NCI-H1092 treated with DMSO at 0.1 percent for 48 hours (cell line): ENCODE measurements at places on chromosomes 4 and X.

GRCh38 chr4:106358899-106359298 lies 9.7 kb downstream of the GIMD1 start:
- no peak for DNase-seq

DNA sequence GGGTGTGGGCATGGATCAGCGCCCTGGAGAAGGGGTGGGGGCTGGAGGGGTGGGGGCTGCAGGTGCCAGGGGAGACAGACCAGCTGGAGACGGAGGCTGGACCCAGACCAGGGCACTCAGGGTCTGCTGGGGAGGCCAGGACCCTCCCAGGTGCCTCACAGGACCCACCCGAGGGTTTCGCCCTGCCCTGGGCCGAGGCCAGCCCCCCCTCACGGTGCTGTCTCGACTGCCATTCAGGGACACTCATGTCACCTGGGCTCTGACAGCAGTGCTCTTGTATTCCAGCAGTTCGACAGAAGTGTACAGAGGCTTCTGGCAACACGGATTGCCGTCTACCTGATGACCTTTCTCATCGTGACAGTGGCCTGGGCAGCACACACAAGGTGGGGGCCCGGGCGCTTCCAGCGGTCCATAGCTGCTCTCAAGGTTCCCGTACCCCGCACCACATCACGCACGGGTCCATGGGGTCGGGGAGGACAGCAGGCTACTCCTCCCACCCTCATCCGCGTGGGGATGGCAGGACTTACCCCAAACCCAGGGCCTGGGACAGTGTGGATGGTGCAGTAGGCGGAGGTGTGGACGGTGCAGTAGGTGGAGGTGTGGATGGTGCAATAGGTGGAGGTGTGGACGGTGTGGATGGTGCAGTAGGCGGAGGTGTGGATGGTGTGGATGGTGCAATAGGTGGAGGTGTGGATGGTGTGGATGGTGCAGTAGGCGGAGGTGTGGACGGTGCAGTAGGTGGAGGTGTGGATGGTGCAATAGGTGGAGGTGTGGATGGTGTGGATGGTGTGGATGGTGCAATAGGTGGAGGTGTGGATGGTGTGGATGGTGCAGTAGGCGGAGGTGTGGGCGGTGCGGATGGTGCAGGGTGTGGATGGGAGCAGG lies 18.1 kb downstream of the TMEM175 start:
- no peak for DNase-seq

- no peak for DNase-seq
These were observed 123.0 kb upstream of the AP1S2 start for GRCh38 chrX:15977644-15978043.

GRCh38 chr4:148200960-148201359 lies 241.3 kb downstream of the NR3C2 start:
- no peak for DNase-seq

DNA sequence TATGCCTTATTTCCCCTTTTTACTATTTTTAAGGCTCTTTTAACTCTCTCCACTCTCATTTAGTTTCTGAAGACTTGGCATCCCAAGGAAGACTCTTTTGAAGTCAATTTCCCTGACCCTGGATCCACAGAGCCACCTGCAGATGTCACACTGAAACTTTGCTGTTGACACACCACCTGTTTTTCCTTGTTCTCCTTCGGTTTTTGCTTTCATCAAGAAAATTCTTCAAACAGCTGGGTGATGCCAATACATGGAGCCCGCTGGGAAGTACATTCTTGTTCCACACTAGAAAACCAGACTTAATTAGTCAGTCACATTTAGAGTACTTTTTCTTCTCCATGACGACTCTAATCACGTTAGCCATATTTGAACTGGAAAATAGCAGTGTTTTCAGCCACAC lies 293.9 kb downstream of the PDGFC start:
- DNase-seq = no peak

GRCh38 chrX:42375086-42375485 lies 402.9 kb downstream of the PPP1R2C start:
- DNase-seq = no peak

- DNase-seq = no peak
These were observed 2594.8 kb downstream of the ARAP2 start for GRCh38 chr4:33649471-33649870.

DNA sequence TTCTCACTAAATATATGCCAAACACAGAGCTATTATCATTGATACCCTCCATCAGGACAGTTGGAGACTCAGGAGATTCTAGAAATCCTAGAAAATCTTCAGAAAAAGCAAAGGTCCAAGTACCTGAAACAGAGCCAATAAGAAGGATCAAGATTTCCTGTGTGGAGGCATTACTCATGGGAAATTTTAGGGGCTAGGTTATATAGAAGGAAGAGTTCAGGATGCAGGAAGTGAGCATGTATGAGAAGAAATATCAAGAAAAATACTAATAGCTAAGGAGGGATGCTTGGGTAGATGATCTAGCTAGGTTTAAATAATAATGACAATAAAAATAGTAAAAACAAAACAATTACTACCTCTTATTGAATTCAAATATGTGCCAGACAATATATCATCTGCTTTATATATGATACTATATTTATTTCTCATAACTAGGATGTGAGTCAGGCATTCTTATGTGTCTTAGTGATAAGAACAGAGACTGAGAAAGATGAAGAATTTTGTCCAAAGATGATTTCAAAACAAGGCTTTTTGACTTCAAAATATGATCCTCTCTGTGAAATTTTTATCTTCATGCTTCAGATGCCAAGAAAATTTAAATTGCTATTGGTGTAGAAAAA lies 66.4 kb upstream of the HHIP start:
- DNase-seq = no peak

- DNase-seq = no peak
These were observed 35.3 kb downstream of the ARAP2 start for GRCh38 chr4:36208893-36209473.

- no peak for DNase-seq
These were observed 21.2 kb upstream of the DDX3X start for GRCh38 chrX:41312786-41313185.

DNA sequence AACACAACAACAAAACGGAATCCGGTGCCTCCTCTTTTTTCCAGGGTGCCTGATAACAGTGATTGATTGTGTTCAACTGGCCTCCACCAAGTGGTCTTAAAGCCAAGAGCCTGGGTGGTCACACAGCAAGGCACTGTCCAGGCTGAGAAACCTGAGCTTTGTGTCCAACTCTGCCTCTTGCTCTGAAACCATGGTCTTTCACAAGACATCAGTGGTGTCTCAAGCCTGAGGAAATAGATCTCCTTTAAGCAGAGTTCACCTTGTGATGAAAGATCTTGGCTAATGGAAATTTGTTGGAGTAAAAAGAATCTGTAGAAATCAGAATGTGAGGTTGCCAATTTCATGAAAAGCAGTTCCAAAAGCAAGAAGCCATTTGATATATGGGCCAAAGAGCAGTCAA lies 47.3 kb upstream of the ACSL1 start:
- DNase-seq = no peak

GRCh38 chrX:22351966-22352365 lies 79.3 kb downstream of the CBLL2 start:
- DNase-seq = no peak

DNA sequence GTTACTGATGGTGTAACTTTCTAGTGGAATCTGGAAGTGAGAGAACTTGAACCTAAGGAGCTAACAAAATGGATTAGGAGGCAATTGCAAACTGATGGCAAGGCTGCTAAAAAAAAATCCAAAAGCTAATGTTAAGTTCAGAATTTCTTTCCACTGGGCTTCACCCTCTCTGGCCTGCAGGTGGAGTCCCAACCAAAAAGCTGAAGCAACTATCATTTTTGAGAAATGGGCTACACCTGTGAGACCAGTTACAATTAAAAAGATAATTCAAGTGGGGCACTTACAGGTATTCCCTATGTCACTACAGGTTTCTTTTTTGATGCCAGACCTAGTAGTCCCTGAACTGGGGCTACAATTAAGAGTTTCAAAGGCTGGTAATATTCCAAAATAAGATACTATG lies 142.1 kb upstream of the FTHL17 start:
- peak; percentile 14 for DNase-seq

- no peak for DNase-seq
These were observed 3.9 kb downstream of the KIT start for GRCh38 chr4:54661686-54662085.

GRCh38 chrX:52118262-52118661 lies 49.3 kb upstream of the MAGED4B start:
- DNase-seq = no peak

GRCh38 chr4:78949735-78950134 lies 10.5 kb upstream of the PAQR3 start:
- no peak for DNase-seq
